Stimulated activated CD8-positive, alpha-beta memory T cell treated with anti-CD3 and anti-CD28 coated beads, Interleukin-7, amount 100 ng/mL, for 1 hour (primary cell): ENCODE measurements at places on chromosomes 2 and 18.

DNA sequence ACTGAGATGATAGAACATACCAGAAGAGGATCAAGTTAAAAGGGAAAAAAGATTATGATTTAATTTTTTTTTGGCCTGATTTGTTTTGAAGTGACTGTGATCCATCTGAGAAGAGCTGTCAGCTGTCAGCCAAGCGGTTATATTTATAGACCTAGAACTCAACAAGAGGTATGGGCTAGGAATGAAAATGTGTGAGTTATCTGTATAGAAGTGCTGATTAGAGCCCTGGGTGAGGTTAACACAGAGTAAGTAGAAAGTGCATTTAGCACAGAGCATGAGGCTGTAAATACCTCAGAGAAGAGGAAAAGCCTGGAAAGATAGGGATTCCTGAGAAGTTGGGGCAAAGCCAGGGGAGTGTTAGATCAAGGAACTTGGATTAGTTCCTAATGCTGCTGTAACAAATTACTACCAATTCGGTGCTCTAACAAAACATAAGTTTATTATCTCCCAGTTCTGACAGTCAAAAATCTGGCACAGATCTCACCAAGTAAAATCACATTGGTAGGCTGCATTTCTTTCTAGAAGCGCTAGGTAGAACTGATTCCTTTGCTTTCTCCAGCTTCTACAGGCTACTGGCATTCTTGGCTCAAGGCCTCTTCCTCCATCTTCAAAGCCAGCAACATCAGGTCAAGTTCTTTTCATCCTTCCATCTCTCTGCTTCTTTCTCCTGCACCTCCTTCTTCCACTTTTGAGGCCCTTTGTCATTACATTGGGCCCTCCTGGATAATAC is 197.4 kb upstream of the SPHKAP start:
- no peak for DNase-seq

DNA sequence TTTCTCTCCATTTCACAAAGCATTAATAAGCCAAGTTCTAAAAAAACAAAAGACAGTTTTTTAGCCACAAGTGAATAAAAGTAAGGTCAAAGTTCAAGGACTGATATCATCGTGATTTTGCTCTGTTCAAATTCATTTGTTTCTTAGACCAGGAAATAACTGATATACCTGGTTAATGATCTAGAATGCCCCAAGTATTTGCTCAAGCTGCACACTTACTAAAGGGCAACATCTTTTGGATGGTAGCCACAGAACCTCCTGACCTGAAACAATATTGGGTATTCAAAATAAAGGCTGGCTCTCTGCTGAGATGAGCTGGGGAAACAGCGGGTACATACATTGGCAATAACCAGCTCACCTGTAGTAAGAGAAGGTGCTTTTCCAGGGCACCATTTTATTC is 314.7 kb upstream of the LYPD1 start:
- DNase-seq = no peak

DNA sequence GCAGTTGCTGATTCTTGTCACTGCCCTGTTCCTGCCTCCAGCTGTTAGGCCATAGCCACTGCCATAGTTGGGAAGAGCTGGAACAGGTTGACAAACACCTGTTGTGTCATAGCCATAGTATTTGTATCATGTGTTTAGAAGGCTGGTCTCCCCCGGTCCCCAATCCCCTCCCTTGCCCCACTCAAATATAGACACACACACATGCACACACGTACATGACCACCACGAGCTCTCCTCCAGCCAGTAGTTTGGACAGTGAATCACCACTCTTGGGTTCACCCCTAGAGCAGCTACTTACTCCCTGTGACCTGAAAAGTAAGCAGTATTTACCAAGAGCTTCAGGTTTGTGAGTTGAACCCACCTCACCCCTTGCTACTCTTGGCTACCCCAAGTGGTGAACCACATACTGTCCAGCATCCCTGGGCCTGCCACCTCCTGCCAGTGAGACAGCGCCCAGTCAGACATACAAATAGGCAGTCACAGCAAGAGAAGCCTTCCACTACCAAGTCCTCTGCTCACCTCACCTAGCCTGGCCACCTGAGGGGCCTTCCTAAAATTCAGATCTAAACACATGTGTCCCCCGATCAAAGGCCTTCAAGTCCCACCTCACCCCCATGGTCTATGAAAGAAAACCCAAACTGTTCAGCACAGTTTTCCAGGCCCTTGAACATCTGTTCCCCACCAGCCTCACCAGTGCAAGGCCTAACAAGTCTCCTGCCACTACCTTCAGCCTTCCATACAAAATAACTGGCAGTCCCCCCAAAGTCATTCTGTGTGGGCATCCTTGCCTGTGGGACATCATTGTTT is 7.1 kb downstream of the PCBP1 start:
- DNase-seq = no peak

- DNase-seq = no peak
These were observed 168.6 kb downstream of the ETAA1 start for GRCh38 chr2:67565761-67566160.

- DNase-seq = no peak
These were observed 230.5 kb downstream of the TTC32 start for GRCh38 chr2:19671311-19671710.

GRCh38 chr18:62651276-62652056 is 63.9 kb upstream of the PHLPP1 start:
- no peak for DNase-seq

GRCh38 chr2:28687171-28687570 is 64.5 kb upstream of the PPP1CB start:
- DNase-seq = no peak

- no peak for DNase-seq
These were observed 889.9 kb upstream of the CHAC2 start for GRCh38 chr2:52877703-52878102.

GRCh38 chr2:240624950-240625621 is at the start of gene GPR35:
TSS of gene GPR35 (plus strand) at chr2:240625480. CDS start at chr2:240629953, 4,473 bp downstream.
- peak; percentile 23 for DNase-seq
